ENCODE measurements at places on chromosomes 6 and 20.

DNA sequence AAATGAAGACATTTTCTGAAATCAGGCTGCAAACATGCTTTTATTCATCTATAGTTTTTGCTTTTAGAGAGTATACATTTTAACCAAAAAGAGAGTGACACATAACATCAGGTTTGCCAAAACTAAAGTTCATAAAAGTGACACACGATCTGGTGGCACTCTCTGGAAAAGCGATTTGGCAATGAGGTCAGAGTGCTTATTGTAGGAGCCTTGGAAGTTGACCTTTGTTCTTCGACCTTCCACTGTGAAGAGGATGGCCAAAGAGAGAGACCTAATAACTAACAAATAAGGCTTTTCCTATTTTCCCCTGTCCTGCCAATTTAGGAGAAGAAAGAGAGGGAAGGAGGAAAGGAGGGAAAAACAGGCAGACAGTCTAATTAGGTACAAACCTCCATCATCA lies 230.1 kb downstream of the SIM1 start:
- no peak for DNase-seq

DNA sequence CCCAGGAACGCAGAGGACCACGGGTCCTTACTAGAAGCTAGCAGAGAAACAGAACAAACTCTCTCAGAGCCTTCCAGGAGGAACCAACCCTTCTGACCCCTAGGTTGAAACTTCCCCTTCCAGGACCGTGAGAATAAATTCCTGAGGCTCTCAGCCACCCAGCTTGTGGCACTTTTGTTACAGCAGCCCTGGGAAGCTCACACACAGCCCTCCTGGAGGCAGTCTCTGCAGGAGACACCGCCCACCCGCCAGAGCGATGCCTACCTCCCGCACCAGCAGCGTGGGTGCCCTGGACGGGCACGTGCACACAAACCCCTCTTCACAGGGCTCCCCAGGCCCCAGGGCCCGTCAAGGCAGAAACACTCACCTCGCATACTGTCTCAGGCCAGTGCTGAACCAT lies 4.2 kb downstream of the RNASET2 start:
- DNase-seq = no peak

DNA sequence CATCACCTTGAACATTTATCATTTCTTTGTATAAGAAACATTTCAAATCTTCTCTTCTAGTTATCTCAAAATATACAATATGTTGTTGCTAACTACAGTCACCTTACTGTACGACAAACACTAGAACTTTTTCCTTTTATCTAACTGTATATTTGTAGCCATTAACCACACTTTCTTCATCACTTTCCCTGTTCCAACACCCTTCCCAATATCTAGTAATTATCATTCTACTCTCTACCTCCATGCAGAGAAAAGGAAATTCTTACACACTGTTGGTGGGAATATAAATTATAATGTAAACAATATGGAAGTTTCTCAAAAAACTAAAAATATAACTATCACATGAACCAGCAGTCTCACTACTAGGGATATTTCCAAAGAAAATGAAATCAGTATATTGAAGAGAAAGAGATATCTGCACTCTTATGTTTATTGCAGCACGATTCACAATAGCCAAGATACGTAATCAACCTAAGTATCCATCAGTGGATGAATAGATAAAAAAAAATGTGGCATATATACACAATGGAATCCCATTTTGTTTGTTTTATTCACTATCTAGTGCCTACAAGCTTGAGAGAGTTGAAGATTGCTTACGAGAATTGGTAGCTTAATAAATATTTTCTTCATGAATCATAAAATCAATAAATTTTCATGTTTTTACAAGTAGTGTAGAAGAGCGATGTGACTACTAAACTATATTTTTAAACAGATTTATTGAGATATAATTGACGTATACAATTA lies 2.4 kb downstream of the RHAG start:
- DNase-seq = no peak

DNA sequence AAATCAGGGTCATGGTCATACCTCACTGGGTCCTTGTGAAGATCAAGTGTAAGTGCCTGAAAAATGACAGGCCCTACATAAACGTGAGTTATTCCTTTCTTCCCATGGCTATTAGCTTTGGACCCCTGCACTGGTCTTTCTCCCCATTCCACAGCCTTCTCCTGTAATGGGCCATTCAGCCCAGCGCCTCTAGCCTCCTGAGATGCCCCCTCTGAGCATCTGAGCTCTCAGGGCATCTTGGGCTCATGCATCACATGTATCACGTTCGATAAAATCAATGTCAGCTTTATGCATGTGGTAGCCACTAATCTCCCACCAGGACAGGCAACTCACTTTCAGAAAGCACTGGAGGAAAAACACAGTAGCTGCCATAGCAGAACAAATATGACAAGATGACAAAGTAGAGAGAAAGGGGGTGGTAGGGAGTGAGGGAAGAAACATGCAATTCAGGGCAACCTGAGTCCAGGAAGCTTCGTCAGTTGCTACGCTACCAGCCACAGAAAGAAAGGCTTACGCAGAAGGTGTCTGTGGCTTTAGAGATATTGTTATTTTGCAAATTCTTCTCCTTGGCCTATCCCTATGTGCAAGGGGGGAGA lies 498.8 kb downstream of the PTPRT start:
- no peak for DNase-seq

DNA sequence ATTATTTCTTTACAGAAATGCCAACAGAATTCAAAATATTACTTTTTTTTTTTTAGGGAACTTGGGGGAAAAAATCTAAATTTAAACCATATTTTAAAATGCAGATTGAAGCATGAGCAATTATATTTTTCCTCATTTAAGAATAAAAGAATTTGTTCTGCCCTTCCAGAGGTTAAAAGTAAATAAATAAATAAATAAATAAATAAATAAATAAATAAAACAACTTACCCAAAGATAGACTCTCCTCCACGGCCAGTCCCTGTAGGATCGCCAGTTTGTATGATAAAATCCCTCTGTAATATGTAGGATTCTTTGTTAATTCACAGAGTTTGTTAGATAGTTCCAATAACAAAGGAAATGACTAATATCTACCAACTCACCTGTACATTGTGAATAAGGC lies 4.7 kb downstream of the PPIL4 start:
- no peak for DNase-seq

- DNase-seq = peak; percentile 5
Observed at GRCh38 chr20:36624068-36624943, 18.7 kb downstream of the RAB5IF start.

DNA sequence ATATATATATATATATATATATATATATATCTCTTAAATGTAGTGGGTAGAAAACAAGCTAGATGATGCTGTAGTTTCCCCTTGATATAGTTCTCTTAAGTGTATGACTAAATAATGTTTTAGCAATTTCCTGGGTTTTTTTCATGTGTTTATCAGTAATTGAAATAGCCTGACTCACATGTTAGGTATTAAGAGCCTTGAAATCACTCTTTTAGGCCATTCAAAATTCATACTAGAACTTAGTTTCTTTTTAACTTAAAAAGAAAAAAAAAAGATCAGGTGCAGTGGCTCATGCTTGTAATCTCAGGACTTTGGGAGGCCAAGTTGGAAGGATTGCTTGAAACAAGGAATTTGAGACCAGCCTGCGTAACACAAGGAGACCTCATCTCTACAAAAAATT lies 44.1 kb downstream of the NKX2-4 start:
- DNase-seq = no peak

- no peak for DNase-seq
Observed at GRCh38 chr6:29680904-29681303, at the start of gene ZFP57. ZFP57 (minus strand) TSS chr6:29681152; CDS start chr6:29677003, 4,149 bp downstream.

- no peak for DNase-seq
Observed at GRCh38 chr6:44053760-44054556, 73.3 kb downstream of the MRPL14 start.

DNA sequence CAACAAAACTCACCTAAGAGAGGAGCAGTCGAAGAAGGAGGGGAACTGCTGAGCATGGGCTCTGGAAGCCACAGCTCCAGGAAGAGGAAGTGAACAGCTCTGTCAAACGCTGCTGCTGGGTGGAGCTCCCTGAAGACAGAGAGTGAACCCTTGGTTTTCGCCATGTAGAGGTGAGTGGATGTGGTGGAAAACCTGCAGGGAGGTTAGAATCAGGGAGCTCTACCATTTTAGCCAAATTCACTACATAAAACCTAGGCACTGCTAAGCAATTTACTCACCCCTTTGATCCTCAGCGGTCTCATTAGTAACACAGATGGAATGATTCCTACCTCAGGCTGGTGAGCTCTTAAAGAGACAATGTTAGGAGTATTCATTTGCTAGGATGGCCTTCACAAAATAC lies 19.4 kb upstream of the TFAP2A start:
- no peak for DNase-seq

GRCh38 chr20:64113796-64114355 lies 6.5 kb upstream of the NPBWR2 start:
- DNase-seq = no peak

Measured in brain (organoid and tissue), 16 donors.